ENCODE measurements at places on chromosomes 11 and 22.
A peak's percentile ranks its signal among the peaks of the same experiment; 100 is the strongest.

- DNase-seq: peak; percentile 7
Observed at GRCh38 chr11:65442842-65443331, 20.3 kb downstream of the NEAT1 start.

- DNase-seq: no peak
Observed at GRCh38 chr11:95503047-95503446, 272.0 kb upstream of the SESN3 start.

DNA sequence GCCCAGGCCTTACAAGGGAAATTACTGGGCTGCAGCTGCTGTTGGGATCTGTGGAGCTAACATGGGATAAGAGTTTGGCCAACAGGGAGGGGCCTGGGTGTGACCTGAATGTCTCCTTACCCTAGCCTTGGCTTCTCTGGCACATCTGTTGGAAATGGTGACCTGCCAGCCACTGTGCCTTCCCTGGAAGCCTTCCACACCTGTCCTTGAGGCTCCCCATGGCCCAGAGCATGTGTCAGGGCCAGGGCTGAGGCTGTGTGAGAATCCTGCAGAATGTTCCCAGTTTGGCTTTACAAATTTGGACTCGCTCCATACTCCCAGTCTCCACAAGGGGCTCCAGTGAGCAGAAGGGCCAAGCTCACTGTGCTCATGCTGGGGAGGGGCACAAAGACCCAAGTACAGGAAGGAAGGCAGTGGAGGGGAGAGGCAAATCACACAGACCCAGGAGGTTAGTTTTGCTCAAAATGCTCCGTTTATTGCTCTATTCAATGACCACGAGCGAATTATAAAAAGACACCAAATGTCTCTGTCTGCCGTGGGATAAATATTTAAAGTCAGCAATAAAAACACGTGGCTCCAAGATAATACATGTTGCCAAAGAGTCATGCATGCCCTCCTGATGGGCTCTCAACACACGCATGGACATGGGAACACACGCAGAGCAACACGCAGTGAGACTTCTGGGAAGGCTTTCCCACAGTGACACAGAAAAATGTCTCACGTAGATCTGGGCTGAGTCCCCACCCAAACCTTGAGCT lies 1.7 kb upstream of the IGSF22 start:
- DNase-seq: peak; percentile 57

DNA sequence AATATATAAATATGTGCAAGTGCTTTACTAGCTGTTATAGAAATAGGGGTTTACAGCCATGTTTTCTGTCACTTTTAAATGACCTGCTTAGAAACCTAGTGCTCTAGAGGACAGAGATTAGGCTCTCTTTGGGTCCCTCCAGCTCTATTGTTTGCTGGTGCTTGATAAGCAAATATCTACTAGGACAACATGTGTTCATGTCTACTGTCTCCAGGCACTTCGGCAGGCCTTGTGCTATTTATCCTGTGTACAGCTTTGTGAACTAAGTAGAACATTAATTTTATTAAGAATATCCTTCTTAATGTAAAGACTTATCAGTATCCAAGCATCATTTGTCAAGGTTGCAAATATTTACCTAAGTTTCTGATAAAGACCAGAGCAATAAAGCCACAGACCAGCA lies 11.9 kb upstream of the RASSF10 start:
- no peak for DNase-seq

DNA sequence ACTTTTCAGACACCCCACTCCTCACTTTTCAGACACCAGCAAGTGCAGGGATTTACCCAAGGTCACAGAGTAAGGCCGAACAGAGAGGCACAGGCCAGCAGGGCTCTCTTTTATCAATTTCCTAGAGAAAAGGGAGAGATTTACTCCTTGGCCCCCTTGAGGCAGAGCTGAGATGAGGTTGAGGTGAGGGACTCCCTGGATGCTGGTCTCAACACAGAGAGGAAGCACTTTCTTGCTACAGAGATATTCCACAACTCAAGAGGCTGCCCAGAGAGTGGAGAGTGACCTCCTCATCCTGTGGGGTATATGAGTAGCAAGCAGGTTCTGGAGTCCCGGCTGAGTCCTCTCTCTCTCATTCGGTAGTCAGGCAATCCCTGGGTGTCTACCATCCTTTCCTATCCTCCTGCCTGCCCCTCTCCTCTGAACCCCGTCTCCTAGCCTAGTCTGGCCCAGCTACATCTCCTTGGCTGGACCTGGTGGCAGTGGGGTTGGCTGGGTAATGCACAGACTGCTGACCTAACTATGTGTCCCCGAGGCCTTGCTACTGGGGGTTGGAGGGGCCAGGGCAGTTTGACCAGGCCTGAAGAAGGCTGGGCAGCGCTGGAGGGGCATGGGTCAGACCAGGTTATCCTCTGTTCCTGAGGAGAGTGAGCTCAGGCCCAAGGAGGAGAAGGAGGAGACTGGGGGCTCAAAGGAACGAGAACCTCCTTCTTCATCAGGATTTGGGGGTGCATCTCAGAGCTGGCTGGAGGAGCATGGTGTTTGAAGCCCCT lies 1.8 kb upstream of the ARHGEF17 start:
- peak; percentile 53 for DNase-seq

GRCh38 chr11:60182541-60183330 lies at the start of gene MS4A6A:
TSS of gene MS4A6A (minus strand) at chr11:60183083. CDS start at chr11:60181727, 1,356 bp downstream.
- no peak for DNase-seq

- DNase-seq: no peak
Observed at GRCh38 chr11:35943309-35943708, 553 bp upstream of the LDLRAD3 start.

- DNase-seq: no peak
Observed at GRCh38 chr11:128628686-128629085, 41.3 kb upstream of the ETS1 start.

- peak; percentile 71 for DNase-seq
Observed at GRCh38 chr11:111001986-111002611, 243.4 kb upstream of the POU2AF2 start.

DNA sequence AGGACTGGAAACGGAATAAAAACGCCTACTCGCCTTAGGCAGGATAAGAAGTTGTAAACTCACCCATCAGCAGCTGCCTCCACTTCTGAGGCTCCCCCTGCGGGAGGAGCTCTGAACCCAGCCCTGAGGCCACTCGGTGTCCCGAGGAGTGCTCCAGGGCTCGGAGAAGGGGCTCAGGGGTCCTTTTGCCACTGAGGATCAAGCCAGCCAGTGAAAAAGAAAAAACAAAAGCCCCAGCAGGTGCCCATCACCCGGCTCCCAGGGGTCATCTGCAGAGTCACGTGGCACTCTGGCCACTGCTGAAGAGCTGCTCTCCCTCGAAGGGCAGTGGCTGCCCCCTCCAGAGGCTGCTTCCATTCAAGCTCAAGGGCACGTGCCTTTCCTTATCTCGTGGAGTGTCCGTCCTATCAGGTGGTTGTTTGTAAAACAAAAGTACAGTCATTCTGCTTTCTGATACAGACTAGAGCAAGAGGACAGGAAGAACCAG lies 29.0 kb downstream of the NUP50 start:
- DNase-seq: no peak

DNA sequence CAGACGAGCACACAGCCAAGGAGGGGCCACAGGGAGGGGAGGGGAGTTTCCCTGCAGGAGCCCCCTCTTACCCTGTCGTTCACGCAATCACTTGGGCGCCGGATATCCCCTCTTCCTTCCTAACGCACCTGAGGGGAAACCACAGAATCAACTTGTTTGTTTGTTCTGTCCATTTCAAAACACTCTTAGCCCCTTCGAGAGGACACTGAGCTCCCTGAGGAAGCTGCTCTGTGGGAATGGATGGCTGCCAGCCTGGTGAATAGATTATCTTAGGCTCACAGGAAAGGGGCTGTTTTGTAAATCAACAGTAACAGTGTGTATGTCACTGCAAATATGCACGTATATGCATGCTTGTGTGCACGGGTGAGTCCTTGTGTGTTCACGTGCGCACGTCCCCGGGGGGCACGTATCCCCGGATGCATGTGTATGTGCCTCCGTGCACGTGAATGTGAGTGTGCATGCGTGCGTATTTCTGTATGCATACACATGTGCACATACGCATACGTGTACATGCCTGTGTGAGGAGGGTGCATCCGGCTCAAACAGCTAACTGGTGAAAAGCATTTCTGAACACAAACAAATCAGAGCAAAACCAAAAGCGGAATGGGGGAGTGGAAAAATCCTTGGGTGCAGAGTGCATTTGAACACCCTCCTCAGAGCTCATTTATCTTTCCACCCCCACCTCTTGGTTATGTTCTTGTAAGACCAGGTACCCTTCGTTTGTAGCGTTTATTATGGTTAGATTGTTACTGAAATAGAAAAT lies 7.2 kb downstream of the ARSA start:
- DNase-seq: no peak

DNA sequence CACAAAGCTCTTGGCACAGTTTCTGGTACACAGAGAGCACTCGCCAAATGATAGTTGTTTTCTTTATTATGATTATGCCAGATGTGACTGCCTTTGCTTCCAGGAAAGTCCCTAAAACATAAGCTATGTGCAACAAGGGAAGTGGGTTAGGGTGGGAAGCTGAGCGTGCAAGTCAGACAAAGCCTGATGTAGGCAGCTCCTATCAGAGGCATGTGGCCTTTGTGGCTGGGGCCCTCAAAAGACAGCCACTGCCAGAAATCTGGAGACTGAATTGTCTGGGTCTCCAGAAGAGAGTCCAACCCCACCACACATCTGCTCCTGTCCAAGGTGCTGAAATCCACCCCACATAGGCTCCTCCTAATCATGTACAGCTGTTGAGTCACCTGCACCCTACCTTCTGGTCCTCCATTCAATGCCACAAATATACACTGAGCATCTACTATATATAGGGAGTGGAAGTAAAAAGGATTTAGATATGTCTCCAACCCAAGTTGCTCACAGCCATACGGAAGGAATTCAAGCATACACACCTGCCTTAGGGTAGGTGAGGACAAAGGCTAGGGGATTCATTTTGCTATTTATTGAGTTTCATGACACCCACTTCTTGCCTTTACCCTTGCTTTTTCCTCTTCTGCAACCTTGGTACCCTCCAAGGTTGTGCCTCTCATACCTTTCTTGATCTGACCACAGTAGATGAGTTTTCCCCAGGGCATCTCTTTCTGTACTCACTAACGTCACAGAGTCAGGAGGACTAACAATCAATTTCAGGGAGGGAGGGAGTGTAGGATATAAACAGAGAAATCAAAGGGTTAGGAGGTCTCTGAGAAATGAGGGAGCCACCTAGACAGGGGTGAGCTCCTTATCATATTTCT lies 12.4 kb downstream of the SEC14L3 start:
- peak; percentile 37 for DNase-seq

DNA sequence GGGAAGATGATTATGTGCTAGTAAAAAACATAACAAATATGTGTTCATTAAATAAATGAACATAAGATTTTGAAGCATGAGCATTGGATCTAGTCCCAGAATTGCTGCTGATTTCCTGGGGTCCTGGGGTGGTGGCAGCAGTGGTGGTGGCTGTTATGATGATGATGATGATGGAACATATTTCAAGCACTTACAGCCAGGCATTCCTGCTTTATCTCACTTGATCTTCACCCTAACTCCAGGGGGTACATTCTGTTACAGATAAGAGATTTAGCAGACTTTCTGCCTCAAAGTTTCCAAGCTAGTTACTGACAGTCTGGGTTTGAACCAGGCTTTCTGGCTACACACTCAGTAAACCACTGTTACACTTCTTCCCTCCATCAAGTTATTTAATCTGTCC lies 5.2 kb downstream of the TRAPPC4 start:
- DNase-seq: no peak

GRCh38 chr22:40345815-40346184 lies 500 bp upstream of the ADSL start:
- DNase-seq: peak; percentile 63

DNA sequence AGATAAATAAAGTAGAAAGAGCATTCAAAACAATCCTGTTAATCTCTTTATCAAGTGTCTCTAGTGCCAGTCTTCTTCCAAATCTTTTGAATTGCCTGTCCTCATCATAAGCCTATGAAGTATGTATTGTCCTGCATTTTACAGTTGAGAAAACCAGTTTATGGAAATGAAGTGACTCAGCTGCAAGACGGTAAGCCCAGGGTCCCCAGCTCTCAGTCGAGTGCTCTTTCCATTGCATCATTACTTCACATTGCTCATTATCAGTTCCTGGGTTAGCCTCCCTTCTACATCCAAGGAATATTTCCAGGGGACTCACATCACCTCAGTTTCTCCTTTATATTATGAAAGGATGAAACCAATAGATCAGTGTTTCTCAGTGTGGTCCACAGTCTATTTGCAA lies 9.1 kb upstream of the P4HA3 start:
- DNase-seq: peak; percentile 30

DNA sequence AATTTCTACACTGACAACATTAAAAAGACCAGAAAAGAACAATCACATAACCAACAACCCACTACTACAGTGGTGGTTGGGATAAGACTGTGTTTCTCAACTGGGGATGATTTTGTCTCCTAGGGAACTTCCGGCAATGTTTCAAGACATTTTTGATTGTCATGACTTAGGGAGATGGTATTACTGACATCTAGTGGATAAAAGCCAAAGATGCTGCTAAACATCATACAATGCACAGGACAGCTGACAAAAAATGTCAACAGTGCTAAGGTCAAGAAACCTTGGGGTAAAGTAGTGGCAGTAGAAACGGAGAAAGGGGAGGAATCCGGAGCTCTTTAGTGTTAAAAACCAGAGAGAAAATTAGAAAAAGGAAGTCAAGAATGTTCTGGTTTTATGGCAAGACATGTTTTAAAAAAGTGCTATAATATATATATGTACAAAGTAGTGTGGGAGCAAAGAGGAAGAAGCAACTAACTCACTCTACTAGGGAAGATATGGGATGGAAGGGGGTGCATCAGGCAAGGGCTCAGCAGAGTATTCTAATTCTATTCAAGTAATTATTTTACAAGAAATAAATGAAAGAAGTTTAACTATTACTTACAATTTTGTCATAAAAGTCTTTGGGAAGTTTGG lies 37.2 kb downstream of the CKAP5 start:
- DNase-seq: peak; percentile 56

DNA sequence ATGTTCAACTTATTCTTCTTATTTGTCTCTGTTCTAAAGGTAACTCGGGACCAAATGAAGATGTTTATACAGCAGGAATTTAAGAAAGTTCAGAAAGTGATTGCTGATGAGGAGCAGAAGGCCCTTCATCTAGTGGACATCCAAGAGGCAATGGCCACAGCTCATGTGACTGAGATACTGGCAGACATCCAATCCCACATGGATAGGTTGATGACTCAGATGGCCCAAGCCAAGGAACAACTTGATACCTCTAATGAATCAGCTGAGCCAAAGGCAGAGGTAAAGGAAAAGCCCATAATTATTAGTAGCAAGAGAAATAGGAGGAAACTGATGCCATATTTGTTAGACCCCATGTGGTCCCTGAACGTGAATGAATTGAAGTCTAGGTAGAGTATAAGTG lies 63.3 kb downstream of the TRIM44 start:
- DNase-seq: peak; percentile 84

DNA sequence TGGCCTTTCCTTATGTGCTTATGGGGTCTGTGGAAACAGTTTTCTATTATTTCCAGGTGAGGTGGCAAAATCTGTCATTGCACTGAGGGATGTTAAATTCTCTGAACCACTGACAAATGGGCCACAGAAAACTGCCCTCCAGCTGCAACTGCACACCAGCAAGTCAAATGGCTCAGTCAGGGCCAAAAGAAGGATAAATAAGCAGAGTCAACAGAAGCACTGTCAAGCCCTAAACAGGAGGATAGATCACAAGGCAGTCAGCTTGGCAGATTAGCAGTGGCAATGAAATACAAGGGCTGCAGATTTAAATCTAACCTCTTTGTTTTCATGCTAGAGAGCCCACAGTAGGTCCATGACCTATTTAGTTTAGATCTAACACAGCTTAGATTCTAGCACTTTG lies 435.6 kb downstream of the ETS1 start:
- DNase-seq: no peak

All from ELR (cell line).